ENCODE measurements at places on chromosomes 5 and 9. TPM values are rescaled to one million over a fixed set of nuclear protein-coding genes. Genes with fewer than 3 reads are reported as not detected.

BSPRY gene
- not detected for polyA plus RNA-seq

- no peak for DNase-seq
Measured at GRCh38 chr5:1268056-1268455, 26.8 kb downstream of the TERT start.

- DNase-seq, result no peak
Measured at GRCh38 chr9:100196828-100197227, 97.8 kb downstream of the INVS start.

- DNase-seq, result peak; percentile 75
Measured at GRCh38 chr5:149274939-149275338, 3.3 kb downstream of the AFAP1L1 start.

DNA sequence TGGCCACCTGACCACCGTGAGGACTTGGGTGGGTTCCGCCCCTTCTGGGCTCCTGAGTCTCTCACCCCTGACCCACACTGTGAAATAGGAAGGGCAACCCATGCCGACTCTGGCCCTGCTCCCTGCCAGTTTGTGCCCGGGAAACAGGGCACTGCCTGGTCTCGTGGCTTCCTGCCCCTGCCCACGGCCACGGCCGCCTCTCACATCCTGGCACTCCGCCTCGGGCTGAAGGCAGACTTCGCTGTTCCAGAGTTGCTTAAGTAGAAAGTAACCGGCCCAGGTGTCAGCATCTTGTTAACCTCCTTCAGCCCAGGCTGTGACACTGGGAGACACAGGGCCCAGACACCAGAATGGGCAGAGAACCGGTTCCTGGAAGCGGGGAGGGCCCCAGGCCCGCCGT, 68.7 kb upstream of the RNU6ATAC start:
- no peak for DNase-seq

DNA sequence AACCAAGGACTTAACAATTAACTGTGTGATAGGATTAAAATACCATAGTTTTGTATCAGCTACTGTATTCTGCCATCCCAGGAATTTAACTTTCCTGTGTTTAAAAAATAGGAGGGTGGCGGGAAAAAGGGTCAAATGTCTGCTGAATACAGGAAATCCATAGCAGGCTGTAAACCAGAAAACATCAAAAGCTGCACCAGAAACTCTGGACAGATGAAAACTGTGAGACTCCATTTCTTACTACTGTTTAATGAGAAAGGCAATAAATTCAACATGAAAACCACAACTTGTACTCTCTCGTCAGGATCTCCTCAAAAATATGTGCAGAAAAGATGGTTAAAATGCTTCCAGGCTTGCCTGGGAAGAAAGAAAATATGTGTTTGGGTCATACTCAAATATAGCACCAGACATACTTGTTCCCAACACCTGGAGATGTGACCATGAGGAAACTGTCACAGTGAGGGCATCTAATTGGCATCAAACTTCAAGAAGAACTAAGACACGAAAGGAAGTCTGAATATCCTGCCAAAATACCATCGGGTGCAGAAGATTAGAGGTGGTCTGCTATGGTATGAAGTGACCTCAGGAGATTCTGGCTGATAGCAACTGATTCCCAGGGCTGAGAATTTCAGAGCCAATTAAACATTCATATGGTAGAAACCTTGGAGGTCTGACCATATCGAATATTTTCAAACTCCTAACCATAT, 164.7 kb upstream of the TARS1 start:
- DNase-seq, result peak; percentile 55

GRCh38 chr9:22005702-22006606, 3.2 kb downstream of the CDKN2B start:
- DNase-seq, result no peak

- DNase-seq, result no peak
Measured at GRCh38 chr5:179120951-179121666, 60.9 kb downstream of the ZNF354C start.

HRH2 gene
- not detected for polyA plus RNA-seq

DNA sequence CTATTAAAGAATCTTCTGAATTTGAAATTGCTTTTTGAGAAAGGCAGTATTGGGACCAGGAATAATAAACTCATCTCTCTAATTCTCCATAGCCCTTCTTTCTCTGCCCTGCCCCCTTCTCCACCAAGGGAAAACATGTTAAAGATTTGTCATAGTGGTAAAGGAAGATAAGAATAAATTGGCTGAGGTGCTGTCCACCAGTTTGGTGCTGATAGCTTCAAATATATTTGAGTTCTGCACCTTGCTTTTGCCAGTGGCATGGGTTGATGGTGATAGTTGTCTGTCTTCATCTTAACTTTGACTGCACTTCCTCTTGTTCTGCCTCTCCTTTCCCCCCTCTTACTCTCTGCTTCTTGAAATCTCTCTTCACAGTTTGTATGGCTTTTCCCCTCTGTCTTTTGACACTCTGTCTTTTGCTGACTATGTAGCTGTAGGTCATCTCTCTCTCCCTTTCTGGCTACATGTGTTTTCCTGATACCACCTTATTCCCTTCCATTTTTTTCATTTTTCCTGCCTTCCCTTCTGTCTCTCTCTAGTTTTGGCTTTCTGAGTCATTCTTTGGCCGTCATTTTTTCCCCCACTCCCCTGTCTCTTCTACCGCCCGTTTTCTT, 56.6 kb downstream of the NDUFS4 start:
- DNase-seq, result peak; percentile 19

DNA sequence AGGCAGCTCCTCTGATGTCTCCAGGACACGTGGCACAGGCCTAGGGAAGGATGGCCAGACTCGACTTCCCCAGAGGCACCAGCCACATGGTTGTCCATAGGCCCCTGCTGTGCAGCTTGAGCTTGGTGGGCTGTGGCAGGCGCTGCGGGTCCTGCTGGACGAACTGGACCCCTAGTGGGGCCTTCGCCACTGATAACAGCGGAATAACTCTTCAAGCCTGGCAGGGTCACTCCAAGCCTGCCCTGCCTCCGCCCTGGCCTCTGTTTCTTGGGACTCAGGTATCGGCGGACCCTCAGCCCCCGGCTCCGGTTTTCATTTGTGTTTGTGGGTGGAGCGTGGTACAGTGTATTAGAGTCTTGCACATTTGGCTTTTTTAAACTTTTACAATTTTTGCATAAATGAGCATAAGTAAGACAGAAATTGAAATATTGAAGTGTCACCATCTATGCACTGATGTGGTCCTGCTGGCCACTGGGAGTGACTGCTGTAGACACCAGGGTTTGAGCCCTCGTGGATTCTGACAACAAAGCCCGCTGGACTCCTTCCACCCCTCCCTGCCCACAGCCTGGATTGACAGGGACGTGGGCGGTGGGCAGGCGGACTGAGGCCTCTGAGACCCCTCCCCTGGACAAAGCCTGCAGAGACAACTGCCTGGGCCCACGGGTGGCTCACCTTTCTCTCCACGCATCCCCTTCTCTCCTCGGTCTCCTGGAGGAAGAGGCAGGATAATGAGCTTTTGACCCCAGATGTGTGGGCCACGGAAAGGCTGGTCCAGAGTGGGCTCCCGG, 3.8 kb downstream of the FCN1 start:
- DNase-seq, result no peak

GRCh38 chr9:29873579-29873978, 2300.3 kb upstream of the C9orf72 start:
- no peak for DNase-seq

MSX2 gene
- 2.4 TPM for polyA plus RNA-seq

DNA sequence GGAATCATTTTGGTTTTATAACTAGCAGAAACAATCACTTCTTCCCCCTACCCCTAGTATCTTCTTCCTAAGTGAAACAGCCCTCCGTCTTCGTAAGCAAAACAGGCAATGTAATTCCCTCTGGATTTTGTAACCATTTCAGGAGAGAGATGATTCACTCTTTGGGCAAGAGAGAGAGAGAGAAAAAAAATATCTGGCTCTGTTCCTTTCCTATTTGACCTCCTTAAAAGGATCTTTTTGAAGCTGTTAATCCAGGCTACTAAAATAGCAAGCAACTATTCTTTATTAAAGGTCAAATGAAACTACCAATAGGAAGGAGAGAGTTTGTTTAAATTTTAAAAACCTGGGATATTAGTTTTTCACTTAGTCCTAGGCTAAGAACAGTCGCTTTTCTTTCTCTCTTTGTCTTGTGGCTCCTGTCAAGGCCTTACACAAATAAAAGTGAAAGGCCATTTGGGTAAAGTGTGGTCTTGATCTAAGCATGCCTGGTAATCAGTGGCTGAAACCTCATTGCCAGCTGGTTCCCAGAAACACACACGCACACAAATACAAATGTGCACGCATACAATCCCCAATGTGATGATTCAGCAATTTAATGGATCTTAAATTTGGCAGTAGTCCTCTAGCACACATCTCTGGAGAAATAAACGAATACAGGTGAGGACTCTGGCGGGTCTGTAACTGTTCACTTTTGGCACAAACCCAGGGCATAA, 70.2 kb downstream of the PRUNE2 start:
- DNase-seq, result peak; percentile 88

DNA sequence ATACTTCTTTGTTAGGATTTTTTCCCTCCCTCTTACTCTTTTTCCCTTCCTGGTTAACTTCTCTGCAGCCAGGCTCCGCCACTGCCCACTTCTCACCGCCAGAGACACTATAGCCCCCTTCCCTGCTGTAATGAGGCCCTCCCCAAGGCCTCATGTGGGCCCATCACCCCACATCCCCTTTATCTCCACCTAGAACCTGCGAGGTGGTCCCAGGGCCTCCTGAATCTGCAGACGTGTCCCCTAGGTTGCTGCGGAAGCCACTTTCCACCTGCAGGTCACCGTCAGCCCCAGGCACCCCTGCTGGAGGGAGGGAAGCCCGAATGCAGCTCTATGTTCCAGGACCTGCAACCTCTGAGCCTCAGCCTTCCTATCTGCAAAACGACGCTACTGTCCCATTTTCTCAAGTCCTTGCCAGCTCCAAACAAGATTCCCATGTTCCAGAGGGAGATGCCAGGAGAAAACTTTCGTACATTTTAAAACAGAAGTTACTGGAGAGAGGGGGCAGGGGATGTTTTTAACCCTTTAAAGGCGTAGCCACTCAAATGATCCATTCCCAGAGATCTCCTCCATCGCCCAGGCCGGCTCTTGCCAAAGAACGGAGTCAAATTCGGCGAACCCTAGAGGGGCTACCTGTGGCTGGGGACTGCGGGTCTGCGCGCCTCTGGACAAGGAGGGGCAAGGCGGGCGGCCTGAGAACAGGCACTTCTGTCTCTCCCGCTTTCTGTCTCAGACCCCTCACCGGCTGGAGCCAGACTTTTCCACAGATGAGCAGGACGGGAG, 929 bp downstream of the SH3PXD2B start:
- DNase-seq, result peak; percentile 87

GRCh38 chr9:111056538-111056937, 18.3 kb upstream of the LPAR1 start:
- DNase-seq, result peak; percentile 39

DNA sequence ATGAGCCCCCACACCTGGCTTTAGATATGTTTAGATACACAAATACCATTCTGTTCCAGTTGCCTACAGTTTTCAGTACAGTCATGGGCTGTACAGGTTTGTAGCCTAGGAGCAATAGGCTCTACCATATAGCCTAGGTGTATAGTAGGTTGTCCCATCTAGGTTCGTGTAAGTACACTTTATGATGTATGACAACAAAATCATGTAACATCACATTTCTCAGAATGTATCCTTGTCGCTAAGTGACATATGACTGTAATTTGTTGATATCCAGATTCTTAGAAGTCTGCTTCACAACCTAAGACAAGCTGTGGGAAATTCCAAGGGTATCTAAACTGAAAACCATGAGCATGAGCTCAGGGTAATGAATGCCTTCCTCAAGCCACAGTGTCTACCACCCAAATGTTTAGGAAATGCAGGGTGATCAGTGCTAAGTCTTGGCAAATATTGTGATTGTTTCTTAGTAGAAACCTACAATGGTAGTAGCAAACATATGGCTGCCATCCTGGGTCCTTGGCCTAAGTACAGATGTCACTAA, 8.4 kb downstream of the ECM2 start:
- no peak for DNase-seq
